Activated T-helper 1 cell treated with Interleukin-2 at 50 U/mL for 16 hours (primary cell): ENCODE measurements at places on chromosomes 3 and 15.
A peak's percentile ranks its signal among the peaks of the same experiment; 100 is the strongest.

GRCh38 chr15:79086814-79087213, 3.8 kb downstream of the RASGRF1 start:
- no peak for DNase-seq

GRCh38 chr3:11091791-11092190, 62.5 kb upstream of the HRH1 start:
- no peak for DNase-seq

GRCh38 chr3:156974931-156975330, 148.8 kb downstream of the LEKR1 start:
- DNase-seq: no peak

GRCh38 chr15:78098131-78098755, 5.9 kb downstream of the SH2D7 start:
- DNase-seq: no peak

- no peak for DNase-seq
These were observed 173.1 kb upstream of the CHRNA7 start for GRCh38 chr15:31857194-31857593.

GRCh38 chr3:141878817-141879216, 2.4 kb downstream of the ATP1B3 start:
- DNase-seq: no peak

GRCh38 chr3:141708367-141708766, 29.7 kb upstream of the RNF7 start:
- no peak for DNase-seq

GRCh38 chr3:122743581-122744120, 50.0 kb downstream of the HSPBAP1 start:
- DNase-seq: no peak

DNA sequence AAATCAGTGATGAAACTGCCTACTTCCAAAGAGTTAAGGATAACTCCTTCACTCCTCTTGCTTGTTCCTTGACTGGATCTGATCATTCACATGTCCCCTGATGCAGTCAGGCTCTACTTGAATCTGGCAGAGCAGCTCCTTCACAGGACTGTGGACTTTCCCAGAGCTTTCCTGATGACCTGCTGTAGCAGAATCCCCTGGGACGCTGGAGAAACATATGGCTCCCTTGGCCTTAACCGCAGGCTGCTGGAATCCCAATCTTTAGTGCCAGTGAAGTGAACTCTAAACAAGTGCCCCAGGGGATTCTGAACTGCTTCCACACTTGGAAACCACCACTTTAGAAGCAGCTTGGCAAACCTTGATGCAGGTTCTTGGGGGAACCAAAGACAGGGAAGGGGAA, 217.8 kb downstream of the CHST2 start:
- no peak for DNase-seq

- no peak for DNase-seq
These were observed 50.7 kb downstream of the CLDN11 start for GRCh38 chr3:170469151-170470062.

DNA sequence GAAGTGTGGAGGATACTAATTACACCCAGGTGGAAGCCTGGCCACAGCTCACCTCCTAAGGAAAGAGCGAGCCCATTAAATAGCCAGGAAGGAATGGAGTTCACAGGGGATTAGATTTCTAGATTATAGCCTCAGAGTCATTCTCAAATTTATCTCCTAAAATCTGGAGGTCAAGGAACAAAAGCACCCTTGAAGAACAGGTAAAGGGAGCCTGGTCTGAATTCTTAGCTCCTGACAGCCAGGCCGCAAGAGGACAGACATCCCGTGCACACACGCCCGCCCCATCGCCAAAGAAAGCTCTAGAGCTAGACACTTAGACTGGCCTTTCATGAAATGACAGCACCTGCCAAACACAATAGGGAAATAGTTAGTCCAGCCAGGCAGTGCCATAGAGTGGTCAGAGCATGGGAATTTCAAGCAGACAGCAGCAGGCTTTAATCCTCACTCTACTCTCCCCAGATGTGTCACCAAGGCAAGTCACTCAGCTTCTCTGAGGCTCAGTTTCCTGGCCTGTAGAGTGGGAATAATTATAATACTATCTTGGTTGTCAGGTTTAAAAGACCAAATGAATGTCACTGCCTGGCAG, 59.2 kb downstream of the LIPC start:
- DNase-seq: no peak

- DNase-seq: no peak
These were observed 1134.2 kb downstream of the ROBO1 start for GRCh38 chr3:78633626-78634025.

GRCh38 chr3:10753964-10754363, 62.1 kb upstream of the SLC6A11 start:
- no peak for DNase-seq

- no peak for DNase-seq
These were observed 215.0 kb upstream of the CBLB start for GRCh38 chr3:106083854-106084253.

- DNase-seq: no peak
These were observed 5.1 kb downstream of the PHLDB2 start for GRCh38 chr3:111863942-111864694.

- DNase-seq: no peak
These were observed 100.5 kb upstream of the NECTIN3 start for GRCh38 chr3:110971010-110971601.

- no peak for DNase-seq
These were observed 484.2 kb upstream of the THBS1 start for GRCh38 chr15:39096608-39097205.

- no peak for DNase-seq
These were observed 133.2 kb downstream of the LIPC start for GRCh38 chr15:58564981-58565380.

- DNase-seq: no peak
These were observed 24.5 kb upstream of the RNF111 start for GRCh38 chr15:58962662-58963565.

DNA sequence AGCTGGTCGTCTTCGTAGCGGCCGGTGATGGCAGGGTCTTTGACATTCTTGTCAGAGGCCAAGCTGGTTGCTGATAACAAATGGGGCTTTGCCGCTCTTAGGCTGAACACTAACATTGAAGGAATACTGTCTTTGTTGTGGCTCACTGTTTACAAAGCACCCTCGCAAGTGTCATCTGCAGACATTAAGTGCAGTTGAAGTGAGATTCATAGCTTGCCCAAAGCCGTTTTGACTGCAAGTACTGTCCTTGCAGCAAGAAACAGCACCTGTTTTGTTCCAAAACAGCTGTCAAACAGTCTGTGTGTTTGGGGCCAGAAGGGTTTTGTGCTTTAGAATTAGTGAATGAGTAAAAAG, 568 bp downstream of the SENP2 start:
- no peak for DNase-seq

DNA sequence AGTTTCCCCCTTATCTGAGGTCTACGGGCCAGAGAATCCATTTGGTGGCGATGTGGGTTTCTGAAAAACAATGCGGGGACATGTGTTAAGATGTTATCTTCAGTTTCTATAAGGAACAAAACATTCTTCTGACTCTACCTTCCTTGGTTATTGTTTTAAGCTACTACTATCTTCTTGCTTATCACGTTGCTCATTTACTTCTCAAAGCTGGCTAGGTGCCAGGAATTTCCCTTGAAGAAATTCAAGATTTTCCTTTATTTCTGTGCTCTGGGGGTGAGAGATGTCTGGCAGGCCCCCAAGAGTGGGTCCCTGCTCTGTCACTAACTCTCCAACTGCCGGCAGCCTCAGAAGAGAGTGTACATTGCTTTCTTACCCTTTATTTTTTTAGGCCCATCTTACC, 119.8 kb downstream of the RYR3 start:
- no peak for DNase-seq

DNA sequence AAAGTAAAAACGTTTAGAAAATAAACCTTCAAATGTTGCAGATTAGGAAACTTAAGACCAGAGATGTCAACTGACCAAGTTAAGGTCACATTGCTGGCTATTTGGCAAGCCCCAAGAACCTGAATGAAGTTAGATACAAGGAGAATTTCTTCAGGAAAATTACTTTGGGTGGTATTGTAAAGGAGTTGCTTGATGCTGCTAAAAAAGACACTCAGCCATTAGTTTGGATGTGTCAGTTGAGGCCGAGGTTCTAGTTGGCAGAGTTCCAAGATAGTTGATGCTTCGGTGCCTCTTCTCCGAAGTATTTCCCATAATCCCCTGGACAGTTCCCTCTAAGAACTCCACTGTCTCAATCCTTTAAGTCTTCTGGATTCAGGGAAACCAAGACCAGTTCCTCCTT, 24.3 kb downstream of the SIAH2 start:
- DNase-seq: no peak

DNA sequence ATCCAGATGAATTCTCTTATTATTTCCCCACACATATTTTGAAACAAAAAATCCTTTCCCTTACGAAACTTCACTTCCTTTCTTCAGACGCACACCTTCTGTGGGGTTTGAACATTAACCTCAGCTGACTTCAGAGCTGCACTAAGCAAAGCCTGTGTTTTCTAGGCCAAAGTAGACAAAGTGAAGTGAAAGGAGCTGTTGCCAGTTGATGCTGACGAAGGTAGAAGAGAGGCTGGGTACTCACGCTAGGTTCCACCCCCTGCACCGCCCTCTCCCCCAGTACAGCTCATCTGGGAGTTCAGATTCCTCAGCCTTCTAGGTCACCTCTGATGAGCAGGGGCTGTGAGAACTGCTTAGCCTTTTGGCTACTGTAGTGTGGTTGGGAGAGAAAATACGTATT, 24.1 kb downstream of the DUT start:
- no peak for DNase-seq

- DNase-seq: no peak
These were observed 190.3 kb downstream of the XXYLT1 start for GRCh38 chr3:195080571-195081151.

- DNase-seq: peak; percentile 14
These were observed 755 bp downstream of the PTPN9 start for GRCh38 chr15:75578173-75578947.

DNA sequence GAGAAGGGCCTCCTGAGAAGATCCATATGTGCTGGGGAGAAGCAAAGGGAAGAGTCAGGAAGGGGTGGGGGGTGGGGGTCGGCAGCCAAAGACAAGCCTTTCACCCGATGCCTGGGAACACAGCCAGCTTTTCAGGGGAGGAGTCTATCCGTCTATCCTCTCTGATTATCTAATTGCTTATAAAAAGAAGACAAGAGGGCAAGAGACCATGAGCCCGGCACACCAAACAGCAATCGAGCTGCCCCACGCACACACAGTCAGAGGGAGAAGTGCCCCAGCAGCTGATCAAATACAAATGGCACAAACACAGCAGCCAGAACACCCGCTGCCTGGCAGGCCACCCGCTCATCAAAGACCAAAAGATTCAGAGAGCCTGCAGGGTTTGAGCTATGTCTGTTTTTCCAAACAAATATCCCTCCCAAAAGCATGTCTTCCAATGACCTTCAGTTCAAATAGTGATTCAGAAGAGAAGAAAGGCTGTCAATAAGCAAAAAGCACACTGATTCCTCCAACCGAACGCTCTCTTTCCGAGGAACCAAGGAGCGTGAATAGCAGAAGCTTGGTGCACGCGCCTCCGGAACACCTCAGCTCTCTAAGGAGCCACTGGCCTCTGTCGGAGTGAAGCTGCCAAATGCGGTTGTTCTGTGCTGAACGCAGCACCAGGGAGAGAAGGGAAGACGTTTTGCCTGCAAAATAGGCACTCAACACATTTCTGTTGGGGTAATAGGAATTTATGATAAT, 419.2 kb downstream of the OCA2 start:
- no peak for DNase-seq

DNA sequence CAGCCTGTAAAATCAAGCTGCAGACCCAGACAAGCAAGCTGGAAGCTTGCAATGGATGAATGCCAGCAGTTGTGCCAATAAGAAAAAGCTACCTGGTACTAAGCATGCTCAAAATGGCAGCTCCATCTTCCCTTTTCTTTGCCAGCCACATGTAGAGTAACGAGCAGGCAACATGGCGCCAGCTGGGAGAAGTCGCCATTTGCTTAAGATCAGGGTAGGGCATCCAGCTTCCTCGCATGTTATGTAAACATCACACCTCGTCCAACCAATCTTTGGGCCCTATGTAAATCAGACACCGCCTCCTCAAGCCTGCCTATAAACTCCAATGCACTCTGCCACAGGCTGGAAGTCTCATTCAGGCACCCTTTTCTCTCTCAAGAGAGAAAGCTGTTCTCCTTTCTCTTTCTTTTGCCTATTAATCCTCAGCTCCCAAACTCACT, 973.9 kb downstream of the FHIT start:
- no peak for DNase-seq

DNA sequence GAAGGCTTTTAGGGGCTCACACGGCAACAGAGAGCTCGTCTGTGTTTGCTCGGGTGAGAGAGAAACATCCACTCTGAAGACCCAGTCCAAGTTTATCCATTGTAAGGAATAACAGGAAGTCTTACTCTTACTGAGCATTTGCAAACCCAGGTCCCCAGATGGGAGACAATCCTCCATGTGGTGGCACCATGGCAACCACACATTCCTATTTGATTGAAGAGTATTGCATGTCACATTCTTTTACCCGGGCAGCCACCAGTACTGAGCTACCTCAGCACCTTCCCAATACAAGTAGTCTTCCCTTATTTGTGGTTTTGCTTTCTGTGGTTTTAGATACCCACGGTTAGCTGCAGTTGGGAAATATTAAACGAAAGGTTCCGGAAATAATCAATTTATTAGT, 302.9 kb upstream of the RASGRP1 start:
- no peak for DNase-seq

DNA sequence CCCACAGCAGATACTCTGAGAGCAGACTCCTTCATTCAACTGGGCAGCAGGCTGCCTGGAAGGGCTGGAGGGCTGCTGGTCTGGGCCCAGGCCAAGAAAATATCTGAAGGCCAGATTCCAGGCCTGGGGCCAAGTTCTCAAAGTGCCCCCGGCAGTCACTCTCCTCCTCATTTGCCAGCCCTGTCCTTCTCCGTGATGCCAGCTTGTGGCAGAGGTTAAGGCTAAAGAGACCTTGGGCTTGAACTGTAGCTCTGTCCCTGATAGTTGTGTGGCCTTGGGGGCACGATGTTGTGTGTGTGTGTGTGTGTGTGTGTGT, 39.0 kb downstream of the FAM3D start:
- DNase-seq: no peak

- DNase-seq: no peak
These were observed 252.1 kb upstream of the TMCO5A start for GRCh38 chr15:37682304-37682703.

DNA sequence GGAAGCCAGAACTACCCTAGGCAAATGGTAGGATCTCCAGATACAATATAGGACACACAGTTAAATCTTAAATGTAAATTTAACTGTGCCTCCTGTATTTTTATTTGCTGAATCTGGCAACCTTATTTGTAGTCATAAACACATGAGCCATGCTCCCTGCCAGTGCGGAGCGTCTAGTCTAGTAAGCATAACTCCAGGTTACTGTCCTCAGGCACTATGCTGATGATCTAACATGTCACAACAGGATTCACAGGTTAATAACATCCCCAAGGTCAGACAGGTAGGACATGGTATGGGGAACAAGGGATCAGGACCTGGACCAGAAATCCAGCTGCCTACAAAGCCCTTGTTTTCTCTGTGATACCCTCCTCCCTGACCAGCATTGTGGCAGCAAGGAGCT, 305.1 kb downstream of the CACNA2D3 start:
- no peak for DNase-seq
